CD8-positive, alpha-beta memory T cell (primary cell): ENCODE measurements at places on chromosomes 6 and 20.

GRCh38 chr6:5343998-5344397, 82.7 kb downstream of the FARS2 start:
- DNase-seq = no peak

- DNase-seq = no peak
Observed at GRCh38 chr6:2623295-2623694, 127.4 kb downstream of the MYLK4 start.

GRCh38 chr6:149062653-149063348, 254.7 kb upstream of the TAB2 start:
- DNase-seq = no peak

- no peak for DNase-seq
Observed at GRCh38 chr6:135438907-135439535, 58.5 kb downstream of the AHI1 start.

GRCh38 chr6:119647309-119647708, 297.7 kb upstream of the MAN1A1 start:
- no peak for DNase-seq

GRCh38 chr6:103017878-103018277, 1624.4 kb downstream of the GRIK2 start:
- DNase-seq = no peak
